Stimulated activated naive CD8-positive, alpha-beta T cell treated with anti-CD3 and anti-CD28 coated beads, Interleukin-15, Interleukin-2, amounts not matched to agents 100 U/mL and 50 U/mL, for 24 hours (primary cell): ENCODE measurements at places on chromosomes 4 and X.

GRCh38 chr4:182475539-182475938 lies 232.3 kb downstream of the TENM3 start:
- no peak for DNase-seq

- no peak for DNase-seq
These were observed 154.7 kb downstream of the BEND2 start for GRCh38 chrX:18065956-18066355.

- no peak for DNase-seq
These were observed 17.8 kb downstream of the SRD5A3 start for GRCh38 chr4:55363691-55364351.

DNA sequence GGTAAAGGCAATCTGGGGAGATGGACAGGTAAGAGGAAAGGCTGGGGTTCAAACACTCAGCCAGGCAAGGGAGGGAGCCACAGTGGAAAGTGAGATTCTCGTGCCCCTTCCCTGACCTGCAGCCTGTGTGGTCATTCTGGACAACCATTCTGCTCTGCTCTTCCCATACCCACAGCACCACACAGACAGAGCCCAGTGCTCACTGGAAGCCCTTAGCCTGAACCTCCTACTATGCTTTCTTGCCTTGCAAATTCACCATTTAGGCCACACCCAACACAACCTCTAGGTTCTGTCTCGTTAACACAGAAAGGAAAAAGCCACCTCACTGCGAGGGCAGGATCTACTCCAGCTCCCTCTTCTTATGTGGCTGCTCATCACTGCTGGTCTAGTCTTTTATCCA lies 92.7 kb downstream of the SHISA3 start:
- no peak for DNase-seq

- DNase-seq, result no peak
These were observed 167.8 kb upstream of the PCDH18 start for GRCh38 chr4:137700072-137700471.

- DNase-seq, result no peak
These were observed 349.8 kb upstream of the CPEB2 start for GRCh38 chr4:14652522-14652921.
